ENCODE measurements at places on chromosomes 5 and 9. TPM values are rescaled to one million over a fixed set of nuclear protein-coding genes. Genes with fewer than 3 reads are reported as not detected.

GRCh38 chr5:78295035-78295961, 800 bp upstream of the AP3B1 start:
- DNase-seq: peak; percentile 2
- no peaks in the 10 kb centered on the region for H3K36me3 ChIP-seq
- H3K4me1 ChIP-seq: peaks cover 15% of the 10 kb centered on the region
- H3K27ac ChIP-seq: peak overlapping the region; percentile 90
- peak overlapping the region; percentile 89 for H3K4me3 ChIP-seq

DNA sequence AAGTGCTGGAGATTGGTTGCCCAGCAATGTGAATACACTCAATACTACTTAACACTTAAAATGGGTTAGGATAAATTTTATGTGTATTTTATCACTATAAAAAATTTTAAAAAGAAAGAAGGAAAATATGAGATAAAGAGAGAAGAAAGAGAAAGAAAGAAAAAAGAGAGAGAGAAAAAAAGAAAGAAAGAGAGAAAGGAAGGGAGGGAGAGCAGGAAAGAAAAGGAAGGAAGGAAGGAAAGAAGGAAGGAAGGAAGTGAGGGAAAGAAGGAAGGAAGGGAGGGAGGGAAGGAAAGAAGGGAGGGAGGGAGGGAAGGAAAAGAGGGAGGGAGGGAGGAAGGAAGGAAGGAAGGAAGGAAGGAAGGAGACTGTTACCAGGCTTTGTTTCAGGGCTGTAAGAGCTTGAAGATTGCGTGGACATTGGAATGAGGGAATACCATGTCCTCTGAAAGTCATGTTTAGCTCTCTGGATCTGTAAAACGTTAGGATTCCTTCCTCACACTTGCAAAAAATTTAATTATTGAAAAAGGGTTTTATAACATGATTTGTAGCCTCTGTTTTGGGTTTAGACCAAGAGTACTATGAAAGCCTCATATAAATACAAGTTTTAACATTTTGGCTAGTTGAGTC, 152.3 kb upstream of the DAP start:
- no peaks in the 10 kb centered on the region for H3K36me3 ChIP-seq
- no peak overlapping the region for H3K4me3 ChIP-seq
- H3K27me3 ChIP-seq: no peaks in the 10 kb centered on the region
- DNase-seq: no peak

- no peaks in the 10 kb centered on the region for H3K4me1 ChIP-seq
- H3K4me3 ChIP-seq: no peak overlapping the region
- no peaks in the 10 kb centered on the region for H3K36me3 ChIP-seq
- no peak overlapping the region for H3K27ac ChIP-seq
Observed at GRCh38 chr5:137564398-137564961, 65.4 kb upstream of the SPOCK1 start.

- H3K36me3 ChIP-seq: no peaks in the 10 kb centered on the region
- H3K27me3 ChIP-seq: no peaks in the 10 kb centered on the region
- H3K4me1 ChIP-seq: no peaks in the 10 kb centered on the region
- DNase-seq: no peak
- no peak overlapping the region for H3K27ac ChIP-seq
Observed at GRCh38 chr5:17785774-17786173, 151.5 kb downstream of the TAF11L14 start.

IGIP gene
- total RNA-seq: 8.4 TPM

- no peak for DNase-seq
- no peaks in the 10 kb centered on the region for H3K27me3 ChIP-seq
- no peak overlapping the region for H3K4me3 ChIP-seq
- peak overlapping the region; percentile 98 for H3K27ac ChIP-seq
- H3K4me1 ChIP-seq: peaks cover 28% of the 10 kb centered on the region
- H3K36me3 ChIP-seq: peaks cover 88% of the 10 kb centered on the region
Observed at GRCh38 chr9:19113964-19114679, 11.4 kb upstream of the HAUS6 start.

DNA sequence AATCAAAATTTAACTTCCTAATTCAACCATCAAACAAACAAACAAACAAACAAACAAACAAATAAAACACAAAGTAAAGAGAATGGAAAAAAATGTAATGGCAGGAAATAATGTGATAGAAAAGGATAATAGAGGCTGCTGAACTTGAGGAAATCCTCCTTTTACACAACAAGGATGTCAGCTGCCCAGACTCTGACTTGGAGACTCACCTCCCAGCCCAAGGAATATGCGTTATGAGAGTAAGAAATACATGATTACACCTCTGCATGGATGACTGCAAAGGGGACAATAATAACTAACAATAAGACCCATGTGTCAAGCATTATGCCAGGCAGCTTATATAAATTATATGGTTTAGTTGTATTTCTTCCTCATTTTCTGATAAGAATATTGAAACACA, 46.6 kb upstream of the JAK2 start:
- no peak for DNase-seq
- peaks cover 22% of the 10 kb centered on the region for H3K4me1 ChIP-seq
- H3K36me3 ChIP-seq: no peaks in the 10 kb centered on the region
- no peak overlapping the region for H3K27ac ChIP-seq

TAF1L gene
- not detected for total RNA-seq

DNA sequence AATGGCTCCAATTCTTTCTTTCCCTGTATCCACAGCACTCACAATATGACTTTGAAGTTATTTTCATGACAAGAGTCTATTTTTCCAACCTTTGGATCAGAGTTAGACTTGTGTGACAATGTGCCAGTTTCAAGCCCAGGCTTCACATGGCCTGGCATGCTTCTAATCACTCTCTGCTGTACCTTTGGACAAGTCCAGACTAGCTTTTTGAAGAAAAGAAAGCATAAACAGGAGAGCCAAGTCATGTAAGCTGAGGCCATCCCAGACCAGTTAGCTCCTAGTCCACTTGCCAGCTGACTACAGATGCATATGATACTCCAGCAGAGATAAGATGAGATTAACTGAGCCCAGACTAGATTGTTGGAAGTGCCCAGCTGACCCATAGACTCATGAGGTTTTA, 513.6 kb upstream of the C9orf72 start:
- no peak for DNase-seq
- H3K36me3 ChIP-seq: no peaks in the 10 kb centered on the region
- no peak overlapping the region for H3K4me3 ChIP-seq
- H3K4me1 ChIP-seq: no peaks in the 10 kb centered on the region
- H3K27me3 ChIP-seq: no peaks in the 10 kb centered on the region

NR5A1 gene
- total RNA-seq: not detected

GRCh38 chr9:103804077-103804735, 289.9 kb upstream of the SMC2 start:
- H3K4me3 ChIP-seq: no peak overlapping the region
- no peaks in the 10 kb centered on the region for H3K27me3 ChIP-seq
- H3K4me1 ChIP-seq: no peaks in the 10 kb centered on the region
- no peak overlapping the region for H3K27ac ChIP-seq
- no peak for DNase-seq
- H3K36me3 ChIP-seq: no peaks in the 10 kb centered on the region

DNA sequence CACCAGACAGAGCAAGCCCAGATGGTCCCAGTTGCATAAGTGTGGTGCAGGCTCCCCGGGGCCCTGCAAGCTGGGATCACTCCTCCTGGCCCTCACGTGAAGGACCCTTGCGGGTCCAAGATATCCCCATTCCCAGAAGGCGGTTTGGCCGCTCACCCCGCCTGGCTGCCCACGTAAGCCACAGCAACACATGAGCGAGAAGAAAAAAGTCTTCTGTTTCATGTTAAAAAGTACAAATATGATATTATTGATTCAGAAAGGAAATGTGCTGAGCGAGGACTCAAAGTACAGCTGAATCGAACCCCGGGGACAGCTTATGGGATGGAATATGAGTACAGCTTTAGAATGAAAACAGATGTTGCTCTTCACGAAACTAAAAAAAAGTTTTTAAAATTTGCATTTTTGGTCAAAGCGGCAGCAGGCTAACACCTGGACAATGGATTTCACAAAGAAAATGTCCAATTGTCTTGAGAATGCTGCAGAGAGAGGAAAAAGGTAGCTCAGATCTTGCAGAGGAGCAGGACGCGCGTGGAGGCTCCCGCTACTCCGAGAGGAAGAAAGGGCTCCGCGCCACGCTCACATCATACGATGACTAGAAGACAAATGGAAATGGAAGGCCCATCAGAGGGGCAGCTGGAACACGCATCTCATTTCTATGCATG, 427.6 kb downstream of the IRX1 start:
- no peaks in the 10 kb centered on the region for H3K4me1 ChIP-seq
- no peak overlapping the region for H3K4me3 ChIP-seq
- DNase-seq: no peak

DNA sequence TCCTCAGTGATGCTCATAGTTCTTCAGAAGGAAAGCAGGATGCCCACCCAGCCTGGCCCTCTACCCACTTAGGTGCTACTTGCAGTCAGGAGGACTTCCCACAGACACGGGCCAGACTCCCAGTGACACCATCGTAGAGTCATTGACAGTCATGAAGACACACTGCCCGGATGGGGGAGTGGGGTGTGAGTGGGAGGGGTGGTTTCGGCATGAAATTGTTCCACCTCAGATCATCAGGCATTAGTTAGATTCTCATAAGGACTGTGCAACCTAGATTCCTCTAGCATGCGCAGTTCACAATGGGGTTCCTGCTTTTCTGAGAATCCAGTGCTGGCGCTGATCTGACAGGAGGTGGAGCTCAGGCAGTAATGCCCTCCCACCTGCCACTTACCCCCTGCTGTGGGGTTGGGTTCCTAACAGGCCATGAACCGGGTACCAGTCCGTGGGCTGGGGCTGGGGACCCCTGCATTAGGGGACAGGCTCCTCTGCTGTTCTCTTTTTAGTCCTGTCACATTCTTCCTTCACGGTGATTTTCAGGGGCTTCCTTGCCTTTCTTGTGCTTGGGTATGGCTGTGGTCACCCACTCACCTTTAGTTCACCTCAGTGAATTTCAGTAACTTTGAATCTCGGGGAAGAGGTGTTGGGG, 88.2 kb upstream of the ANKRD55 start:
- no peak for DNase-seq
- no peaks in the 10 kb centered on the region for H3K27me3 ChIP-seq
- no peaks in the 10 kb centered on the region for H3K4me1 ChIP-seq
- H3K36me3 ChIP-seq: no peaks in the 10 kb centered on the region
- no peak overlapping the region for H3K4me3 ChIP-seq

GRCh38 chr5:38400365-38400764, 142.0 kb downstream of the EGFLAM start:
- H3K27me3 ChIP-seq: peaks cover 9% of the 10 kb centered on the region
- no peak for DNase-seq
- H3K4me3 ChIP-seq: no peak overlapping the region

- H3K27me3 ChIP-seq: peaks cover 62% of the 10 kb centered on the region
- H3K4me3 ChIP-seq: no peak overlapping the region
- DNase-seq: no peak
- H3K27ac ChIP-seq: no peak overlapping the region
- peaks cover 6% of the 10 kb centered on the region for H3K4me1 ChIP-seq
Observed at GRCh38 chr5:2757563-2758351, 6.3 kb upstream of the IRX2 start.

DNA sequence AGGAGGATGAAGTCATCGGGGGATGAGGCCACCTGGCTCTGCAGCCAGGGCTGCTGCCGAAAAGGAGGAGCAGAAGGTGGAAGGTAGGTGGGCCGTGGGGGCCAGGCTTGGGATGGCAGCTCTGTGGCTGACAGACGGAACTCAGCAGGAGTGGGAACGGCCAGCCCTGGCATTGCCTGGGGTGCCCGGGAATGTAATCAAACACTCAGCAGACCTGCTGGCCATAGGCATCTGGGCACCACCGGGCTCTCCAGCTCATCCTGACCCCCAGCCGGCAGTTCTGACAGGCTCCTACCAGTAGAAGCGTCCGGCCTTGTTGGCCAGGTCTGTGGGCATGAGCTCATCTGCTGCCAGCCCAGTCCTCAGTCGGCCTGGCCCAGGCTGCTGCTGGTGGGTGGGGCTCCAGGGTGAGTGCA, 4.3 kb upstream of the FAT2 start:
- DNase-seq: no peak
- no peaks in the 10 kb centered on the region for H3K36me3 ChIP-seq
- H3K27ac ChIP-seq: no peak overlapping the region
- H3K27me3 ChIP-seq: no peaks in the 10 kb centered on the region

GRCh38 chr5:175677571-175677970, 19.7 kb downstream of the HRH2 start:
- DNase-seq: no peak
- no peaks in the 10 kb centered on the region for H3K27me3 ChIP-seq
- peaks cover 19% of the 10 kb centered on the region for H3K4me1 ChIP-seq
- no peak overlapping the region for H3K4me3 ChIP-seq
- H3K27ac ChIP-seq: no peak overlapping the region
- no peaks in the 10 kb centered on the region for H3K36me3 ChIP-seq

DNA sequence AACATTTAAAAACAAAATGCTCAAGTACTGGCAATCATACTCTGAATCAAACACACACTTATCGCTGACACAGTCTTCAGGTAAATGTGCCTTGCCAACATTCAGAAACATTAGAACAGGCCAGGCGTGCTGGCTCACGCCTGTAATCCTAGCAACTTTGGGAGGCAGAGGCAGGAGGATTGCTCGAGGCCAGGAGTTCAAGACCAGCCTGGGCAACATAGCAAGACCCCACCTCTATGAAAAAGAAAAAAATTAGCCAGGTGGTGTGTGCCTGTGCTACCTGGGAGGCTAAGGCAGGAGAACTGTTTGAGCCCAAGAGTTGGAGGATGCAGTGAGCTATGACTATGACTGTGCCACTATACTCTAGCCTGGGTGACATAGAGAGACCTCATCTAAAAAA, 20.6 kb downstream of the DROSHA start:
- no peaks in the 10 kb centered on the region for H3K27me3 ChIP-seq
- no peak overlapping the region for H3K27ac ChIP-seq
- no peaks in the 10 kb centered on the region for H3K4me1 ChIP-seq
- H3K4me3 ChIP-seq: no peak overlapping the region

DNA sequence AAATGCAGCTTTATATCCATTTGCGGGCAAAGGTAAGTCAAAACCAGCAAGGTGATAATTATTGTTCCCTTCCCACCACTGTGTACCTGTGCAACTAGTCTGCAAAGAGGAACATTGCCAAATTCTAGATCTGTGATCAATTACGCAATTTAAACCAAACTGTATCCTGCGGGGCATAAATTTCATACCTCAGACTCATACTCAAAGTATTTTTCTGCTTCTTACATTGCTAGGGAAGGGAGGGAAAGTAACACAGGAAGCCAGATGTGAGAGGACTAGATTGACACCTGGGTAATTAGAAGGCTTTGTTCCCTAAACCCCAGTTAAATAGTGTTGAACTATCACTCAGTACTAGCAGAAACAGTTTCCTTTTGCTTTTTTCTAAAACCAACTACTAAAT, 240.2 kb upstream of the ZNF608 start:
- no peak overlapping the region for H3K27ac ChIP-seq
- no peak overlapping the region for H3K4me3 ChIP-seq
- H3K27me3 ChIP-seq: no peaks in the 10 kb centered on the region
- H3K4me1 ChIP-seq: no peaks in the 10 kb centered on the region
- no peaks in the 10 kb centered on the region for H3K36me3 ChIP-seq
